ELR (cell line): ENCODE measurements at places on chromosomes 16 and 17.

- DNase-seq, result peak; percentile 54
These were observed 229.2 kb downstream of the COPRS start for GRCh38 chr17:31629696-31630470.

- peak; percentile 80 for DNase-seq
These were observed 3.8 kb downstream of the FAM83G start for GRCh38 chr17:19000531-19001325.

- DNase-seq, result no peak
These were observed 38.3 kb upstream of the HSBP1 start for GRCh38 chr16:83769397-83770008.

DNA sequence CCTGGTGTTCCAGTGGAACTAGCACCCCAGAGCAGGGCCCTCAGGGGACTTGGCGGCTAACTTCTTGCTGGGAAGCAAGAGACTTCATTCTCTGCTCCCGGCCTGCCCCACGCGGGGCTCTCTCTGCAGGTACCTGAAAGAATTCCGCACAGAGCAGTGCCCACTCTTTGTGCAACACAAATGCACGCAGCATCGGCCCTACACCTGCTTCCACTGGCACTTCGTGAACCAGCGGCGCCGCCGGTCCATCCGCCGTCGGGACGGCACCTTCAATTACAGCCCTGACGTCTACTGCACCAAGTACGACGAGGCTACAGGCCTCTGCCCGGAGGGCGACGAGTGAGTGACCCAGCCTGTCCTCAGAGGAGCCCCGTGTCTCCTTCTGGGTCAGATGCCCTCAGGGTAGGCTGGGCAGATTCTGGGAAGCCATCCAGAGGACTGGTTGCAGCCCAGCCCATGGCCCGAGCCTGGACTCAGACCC lies 25.1 kb downstream of the UNK start:
- no peak for DNase-seq

DNA sequence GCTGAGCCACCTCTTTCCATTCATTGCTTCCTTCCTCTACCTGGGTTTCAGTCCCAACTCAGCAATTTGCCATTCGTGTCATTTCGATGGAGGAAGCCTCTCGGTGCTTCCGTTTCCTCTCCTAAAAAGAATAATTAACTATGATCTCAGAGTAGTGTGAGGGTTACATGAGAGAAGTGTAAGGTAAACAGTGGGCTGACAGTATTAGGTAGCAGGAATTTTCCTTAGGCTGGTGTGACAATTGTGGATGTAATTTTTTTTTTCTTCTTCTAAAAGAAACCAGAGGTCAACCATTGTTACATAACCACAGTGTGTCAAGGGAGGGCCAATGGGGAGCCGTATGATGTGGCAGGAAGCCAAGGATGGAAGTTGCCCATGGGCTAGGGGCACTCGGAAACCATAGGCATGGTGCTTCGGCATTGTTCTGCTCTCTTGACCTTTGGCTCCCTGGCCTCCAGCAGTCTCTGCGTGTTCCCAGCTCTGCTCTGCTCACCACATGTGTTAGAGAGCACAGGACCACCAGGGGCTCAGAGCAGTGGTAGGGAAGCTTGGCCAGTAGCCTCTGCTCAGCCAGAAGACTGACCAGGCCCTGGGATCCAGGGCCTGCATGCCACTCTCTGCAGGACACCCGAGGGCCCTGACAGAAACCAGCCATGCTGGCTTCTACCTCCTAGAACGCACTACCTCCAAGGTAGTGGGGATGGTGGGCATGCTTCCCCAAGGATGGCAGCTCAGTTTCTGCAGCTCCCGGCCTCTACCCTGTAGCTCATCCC lies 2.0 kb upstream of the TOP2A start:
- DNase-seq, result no peak

GRCh38 chr16:23663918-23664317 lies 14.8 kb upstream of the PLK1 start:
- DNase-seq, result no peak

DNA sequence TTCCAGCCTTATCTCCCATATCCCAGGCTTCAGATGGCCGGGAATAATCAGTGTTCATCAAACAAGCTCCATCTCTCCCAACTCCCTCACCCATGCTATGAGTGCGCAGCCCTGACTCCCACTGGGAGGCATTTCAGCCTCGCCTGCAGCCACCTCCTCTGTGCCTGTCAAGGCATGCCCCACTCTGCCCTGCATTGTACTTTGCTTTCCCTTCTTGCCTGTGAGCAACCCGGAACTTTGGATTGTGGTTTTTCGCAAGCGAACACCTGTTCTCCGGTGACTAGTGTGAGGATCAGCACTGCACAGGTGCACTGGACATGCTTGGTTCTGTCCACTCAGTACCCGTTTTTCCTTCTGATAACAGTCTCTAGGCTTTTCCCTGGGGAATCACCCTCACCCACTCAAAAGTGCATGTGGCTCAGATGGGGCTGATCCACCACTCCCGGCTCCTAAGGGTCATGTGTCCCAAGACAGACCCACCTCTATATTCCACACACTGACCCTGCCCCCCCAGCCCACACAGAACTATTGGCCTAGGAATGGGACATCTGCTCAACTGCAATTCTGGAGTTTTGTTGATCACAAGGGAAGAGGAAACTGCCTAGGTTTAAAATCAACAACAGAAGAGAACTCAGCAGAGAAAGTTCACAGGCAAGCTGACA lies 9.1 kb downstream of the CHST6 start:
- DNase-seq, result no peak

DNA sequence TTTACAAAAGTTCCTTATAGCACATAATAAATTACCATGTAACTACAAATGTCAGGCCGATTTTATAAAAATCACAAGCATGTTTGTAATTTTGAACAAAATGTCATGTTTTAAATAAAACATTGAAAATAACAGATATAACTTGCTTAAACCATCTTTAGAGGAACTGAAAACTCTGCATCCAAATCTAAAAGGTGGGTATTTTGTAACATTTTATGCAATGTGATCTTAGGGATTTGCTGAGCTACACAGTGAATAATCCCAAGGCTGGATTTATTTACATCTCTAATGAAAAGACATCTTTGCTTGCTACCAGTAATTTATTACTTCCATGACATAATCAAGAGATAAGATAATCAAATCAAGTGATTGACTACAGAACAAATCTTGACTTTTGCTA lies 47.5 kb downstream of the N4BP1 start:
- DNase-seq, result no peak

DNA sequence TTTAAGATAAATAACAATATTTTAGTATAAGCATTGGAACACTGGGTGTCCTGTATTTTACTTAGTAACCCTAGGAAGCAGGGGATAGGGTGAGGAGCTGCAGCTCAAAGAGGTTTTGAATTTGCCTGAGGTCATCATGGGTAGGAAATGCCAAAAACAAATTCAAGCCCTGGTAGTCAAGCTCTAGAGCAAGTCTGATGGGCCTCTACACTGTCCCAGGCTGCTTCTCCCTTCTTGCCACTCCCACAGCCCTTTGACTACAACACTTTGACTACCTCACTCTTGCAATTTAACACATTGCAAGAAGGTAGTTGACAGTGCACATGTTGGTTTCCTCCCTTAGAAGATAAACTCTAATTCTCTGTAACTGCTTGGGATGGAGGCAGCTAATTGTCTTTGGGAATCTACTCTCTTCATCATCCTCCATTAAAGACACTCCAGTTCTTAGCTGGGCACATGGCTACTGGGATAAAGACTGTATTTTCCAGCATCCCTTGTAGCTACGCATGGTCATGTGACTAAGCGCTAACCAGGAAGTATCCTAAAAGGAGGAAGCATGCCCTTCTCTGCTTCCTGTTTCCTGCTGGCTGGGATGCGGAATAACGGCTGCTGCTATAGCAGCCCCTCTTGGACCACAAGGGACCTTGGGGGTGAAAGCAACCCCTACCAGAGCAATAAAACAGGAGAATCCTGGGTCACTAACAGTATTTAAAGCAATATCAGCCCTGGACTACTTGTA lies 30.7 kb upstream of the SSTR2 start:
- DNase-seq, result no peak
